Epithelial cell of proximal tubule (primary cell): ENCODE measurements at places on chromosomes 11 and 22.

GRCh38 chr11:115077740-115078139, 399.4 kb downstream of the NXPE2 start:
- DNase-seq = no peak

DNA sequence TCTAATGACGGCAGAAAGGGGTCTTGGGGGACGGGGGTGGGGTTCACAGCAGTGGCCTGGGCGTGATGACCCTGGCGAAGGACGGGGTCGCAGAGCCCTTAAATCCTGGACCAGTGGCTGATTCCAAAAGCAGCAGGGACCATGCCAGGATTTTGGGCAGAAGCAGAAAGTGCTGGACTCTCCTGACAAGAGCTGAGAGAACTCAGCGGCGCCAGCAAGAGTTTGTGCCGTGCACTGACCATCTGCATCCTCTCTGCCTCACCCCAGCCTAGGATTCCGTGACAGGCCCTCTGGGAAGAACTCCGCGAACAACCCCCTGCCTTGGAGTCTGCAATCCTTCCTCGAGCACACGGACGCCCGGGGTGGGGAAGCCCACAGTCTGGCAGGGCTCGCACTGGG, 644 bp upstream of the NDUFV1 start:
- DNase-seq = no peak

DNA sequence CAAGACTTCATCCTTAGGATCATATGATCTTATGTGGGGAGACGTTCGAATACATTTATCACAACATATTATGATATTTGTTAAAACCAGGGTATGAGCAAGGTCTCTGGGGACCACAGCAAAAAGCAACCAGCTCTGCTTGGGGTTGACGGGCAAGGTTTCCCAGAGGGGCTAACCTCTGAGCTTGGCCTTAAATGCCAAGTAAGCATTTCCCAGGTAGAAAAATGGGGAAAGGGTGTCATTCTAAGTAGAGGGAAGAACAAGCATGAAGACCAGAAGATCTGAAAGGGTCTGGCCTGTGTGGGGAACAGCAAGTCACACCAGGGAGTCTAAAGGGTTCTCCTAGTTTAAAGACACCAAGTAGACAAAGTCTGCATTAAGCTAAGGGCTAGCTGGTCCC, 24.1 kb downstream of the CLMP start:
- DNase-seq = no peak

DNA sequence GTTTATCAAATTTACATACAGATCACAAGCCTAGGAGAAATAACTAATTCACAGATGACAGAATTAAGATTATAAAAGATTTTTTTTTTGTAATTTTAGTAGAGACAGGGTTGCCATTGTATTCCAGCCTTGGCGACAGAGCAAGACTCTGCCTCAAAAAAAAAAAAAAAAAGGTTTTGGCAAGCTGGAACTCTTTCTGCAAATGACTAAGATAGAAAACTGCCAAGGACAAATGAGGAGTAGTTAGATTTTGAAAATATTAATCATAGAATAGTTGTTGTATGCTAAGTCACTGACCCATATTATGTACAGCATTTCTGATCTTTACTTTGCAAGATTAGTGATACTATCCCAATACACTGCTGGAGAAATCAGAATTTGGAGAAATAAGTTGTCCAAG, 99.2 kb downstream of the C11orf65 start:
- no peak for DNase-seq

GRCh38 chr22:47048123-47049077, 285.9 kb downstream of the TBC1D22A start:
- DNase-seq = no peak

DNA sequence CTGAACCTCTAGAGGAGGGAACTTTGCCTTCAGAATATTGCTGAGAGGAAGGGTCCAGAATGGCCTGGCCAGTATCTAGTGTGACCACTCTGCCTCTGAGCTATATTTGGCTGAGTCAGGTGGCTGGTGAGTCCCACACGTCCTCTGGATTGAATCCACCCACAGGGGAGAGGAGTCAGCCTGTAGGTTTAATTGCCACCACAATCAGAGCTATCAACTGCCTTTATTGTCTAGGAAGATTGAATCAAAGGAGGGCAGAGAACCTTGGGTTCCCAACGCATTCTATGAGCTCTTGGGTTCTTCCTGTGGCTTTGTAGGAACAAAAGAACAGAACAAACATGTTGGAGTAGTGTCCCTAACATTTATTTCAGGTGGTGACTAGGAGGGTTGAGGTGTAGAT, 67.7 kb downstream of the ST3GAL4 start:
- DNase-seq = no peak

DNA sequence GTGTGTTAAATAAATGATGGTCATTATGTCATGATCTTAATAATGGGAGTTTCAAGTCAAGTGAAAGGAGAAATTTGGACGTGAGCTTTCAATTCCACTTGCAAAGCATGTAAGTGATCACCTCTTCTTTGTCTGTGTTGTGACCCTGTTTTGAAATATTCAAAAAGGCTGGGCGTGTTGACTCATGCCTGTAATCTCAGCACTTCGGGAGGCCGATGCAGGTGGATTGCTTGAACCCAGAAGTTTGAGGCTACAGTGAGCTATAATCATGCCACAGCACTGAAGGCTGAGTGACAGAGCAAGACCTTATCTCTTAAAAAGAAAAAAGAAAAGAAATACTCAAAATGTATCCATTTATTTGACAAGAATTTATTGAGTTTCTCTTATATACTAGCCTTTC, 32.9 kb upstream of the EED start:
- DNase-seq = no peak

DNA sequence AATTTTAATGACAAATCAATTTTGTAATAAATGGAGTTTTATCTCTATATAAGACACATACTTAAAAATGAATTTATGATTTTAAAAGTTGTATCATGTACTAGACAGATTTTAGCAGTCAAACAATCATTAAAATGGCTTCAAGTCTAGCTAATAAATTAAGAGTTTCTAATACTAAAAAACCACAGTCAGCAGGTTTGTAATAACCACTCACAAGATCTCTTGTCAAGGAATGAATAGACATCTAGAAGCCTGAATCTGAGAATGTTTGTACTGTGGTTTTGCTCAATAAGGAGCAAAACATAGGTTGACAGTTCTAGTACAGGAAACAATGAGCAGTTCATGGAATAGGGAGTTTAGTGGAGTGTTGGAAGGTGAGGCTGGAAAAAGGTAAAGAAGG, 81.2 kb downstream of the DEUP1 start:
- DNase-seq = no peak

DNA sequence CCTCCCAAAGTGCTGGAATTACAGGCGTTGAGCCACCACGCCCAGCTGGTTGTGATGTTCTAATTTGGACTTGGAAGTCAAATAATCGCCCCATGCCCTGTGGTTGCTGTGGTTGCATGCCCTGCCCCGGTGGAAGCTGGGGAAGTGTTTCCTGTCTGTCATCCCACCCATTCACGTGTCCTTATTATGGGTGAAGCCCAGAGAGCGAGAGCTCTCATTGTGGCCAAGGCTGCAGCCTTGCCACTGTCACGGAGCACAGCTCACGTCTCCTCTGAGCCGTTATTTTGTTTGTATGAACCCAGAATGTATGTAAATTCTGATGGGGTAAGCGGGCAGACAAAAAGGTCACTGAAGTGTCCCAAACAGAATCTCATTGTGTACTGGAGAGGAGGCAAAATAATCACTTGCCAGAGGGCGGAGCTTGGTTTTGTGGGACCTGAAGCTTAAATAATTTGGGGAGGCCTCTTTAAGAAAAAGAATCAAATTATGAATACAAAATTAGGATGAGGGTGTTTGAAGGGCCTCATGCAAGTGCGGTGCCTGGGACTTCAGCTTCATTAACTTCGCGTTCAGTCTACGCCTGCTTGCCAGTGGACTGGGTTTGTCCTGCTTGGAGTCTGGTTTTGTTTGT, 25.8 kb upstream of the TREH start:
- no peak for DNase-seq

- no peak for DNase-seq
Observed at GRCh38 chr22:49380828-49381114, 446.9 kb downstream of the BRD1 start.

DNA sequence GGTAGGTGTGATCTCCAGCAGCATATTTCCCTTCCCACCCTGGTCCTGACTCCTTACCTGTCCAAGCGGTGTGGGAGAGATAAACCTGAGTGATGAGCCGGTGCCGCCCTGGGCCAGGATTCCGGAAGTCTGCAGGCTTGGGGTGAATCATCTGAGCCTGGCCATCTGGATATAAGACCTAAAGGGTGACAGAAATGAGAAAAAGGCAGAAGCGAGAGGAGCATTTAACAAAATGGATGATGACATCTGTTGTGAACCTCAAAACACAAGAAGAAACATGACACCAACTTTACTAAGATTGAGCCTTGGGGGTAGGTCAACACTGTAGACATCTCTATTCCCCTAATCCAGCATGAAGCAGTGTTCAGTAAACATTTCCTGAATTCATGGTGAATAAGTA, 62.8 kb downstream of the AAMDC start:
- DNase-seq = no peak
